ENCODE measurements at places on chromosomes 12 and 14. TPM values are rescaled to one million over a fixed set of nuclear protein-coding genes. Genes with fewer than 3 reads are reported as not detected.

C1RL gene
- 4.8 TPM for total RNA-seq

DNA sequence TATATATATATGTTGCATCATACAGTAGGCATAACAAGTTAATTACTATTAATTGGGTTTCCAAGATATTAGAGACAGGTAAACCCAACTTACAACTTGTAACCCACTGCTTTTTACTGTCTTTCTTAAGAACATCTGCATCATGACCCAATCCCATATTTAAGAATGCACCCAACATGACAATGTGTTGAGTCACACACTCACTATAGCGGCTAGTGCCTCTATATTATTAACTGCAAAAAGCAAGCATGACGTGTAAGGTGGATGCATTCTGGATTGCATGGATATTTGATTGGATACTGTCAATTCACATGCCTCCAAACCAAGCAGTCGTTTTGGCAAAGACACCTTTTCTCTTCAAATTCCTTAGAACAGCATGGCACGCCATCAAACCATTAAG, 68.2 kb downstream of the KSR2 start:
- ATAC-seq = no peak

DNA sequence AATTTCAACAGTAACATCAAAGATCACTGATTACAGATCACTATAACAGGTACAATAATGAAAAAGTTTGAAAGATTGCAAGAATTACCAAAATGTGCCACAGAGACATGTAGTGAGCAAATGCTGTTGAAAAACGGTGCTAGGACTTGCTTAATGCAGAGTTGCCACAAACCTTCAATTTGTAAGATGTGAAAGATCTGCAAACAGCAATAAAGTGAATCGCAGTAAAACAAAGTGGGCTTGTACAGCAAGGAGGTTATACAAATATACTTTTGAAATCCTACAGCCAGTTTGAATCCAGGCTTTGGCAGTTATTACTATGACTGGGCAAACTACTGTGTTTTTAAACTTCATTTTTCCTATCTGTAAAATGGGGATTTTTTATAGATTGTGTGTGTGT, 1.0 kb upstream of the PLEKHA5 start:
- no peak for ATAC-seq

BLTP3B gene
- total RNA-seq = 20.5 TPM

- ATAC-seq = no peak
Observed at GRCh38 chr14:55146425-55146824, 17.4 kb downstream of the LGALS3 start.

DNA sequence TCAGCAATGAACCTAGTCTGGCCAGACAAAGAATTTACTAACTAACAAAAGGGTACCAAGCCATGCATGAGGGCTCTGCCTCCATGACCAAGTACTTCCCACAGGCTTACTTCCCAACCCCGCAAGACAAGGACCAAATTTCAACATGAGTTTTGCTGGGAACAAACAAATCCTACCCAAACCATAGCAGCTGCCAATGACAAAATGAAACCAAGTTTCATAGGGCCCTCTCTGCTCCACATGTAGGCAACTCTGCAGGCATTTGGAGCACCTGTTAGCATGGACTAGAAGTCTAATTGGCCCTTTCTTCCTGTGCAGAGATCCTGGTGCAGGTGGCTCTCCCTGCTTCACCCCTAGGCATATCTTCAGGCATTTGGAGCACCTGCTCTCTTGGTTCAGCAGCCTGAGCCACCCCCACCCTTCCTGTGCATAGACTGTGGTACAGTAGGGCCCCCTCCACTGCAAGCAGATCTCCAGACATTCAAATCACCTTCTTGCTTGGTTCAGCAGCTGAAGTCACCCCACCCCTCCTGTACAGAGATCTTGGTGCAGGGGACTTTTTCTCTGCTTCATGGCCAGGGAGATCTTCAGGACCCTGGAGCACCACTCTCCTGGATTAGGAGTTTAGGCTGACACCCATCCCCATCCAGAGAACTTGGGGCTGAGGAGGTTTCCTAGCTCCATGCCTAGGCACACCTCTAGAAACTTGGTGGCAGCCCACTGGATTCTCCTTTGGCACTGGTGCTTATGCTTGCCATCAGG, 308.7 kb downstream of the RPAP3 start:
- no peak for ATAC-seq

DNA sequence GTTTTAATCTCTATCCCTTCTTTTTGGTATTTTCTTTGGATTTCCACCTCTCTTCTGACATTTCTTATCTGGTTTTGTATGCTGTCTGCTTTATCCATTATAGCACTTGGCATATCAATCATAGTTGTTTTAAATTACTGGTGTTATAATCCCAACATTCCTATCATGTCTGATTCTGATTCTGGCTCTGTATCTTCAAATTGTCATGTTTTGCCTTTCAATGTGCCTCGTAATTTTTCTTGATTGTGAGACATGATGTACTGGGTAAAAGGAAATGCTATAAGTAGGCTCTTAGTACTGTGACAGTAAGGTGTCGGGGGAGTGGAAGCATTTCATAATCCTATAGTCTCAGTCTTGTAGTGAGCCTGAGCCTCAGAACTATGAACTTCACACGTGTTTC, 729.3 kb upstream of the NOVA1 start:
- no peak for ATAC-seq

KRT79 gene
- total RNA-seq = not detected

DNA sequence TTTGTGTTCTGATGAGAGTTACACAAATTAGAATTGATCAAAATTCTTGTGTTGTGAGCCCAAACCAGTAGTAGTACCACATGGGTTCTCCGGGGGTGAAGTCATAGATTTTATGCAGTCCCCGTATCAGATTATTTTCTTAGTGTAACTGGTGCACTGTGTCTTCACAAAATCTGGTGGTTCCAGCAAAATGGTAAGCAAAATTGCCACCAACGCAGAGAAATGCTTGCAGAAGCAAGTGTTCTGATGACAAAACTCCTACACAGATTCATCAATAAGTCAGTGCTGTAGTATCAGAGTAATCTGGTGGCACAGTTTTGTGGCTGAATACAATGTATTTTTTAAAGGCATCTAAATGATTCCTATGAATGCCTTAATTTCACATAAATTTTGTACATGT, 1.3 kb upstream of the CACNA2D4 start:
- ATAC-seq = no peak

FIGNL2 gene
- 2.9 TPM for total RNA-seq

BICDL1 gene
- 24.6 TPM for total RNA-seq

GRCh38 chr12:42641221-42641885, 51.8 kb upstream of the PRICKLE1 start:
- ATAC-seq = no peak

- ATAC-seq = no peak
Observed at GRCh38 chr12:546265-546919, 86.7 kb downstream of the B4GALNT3 start.

GRCh38 chr12:113072136-113072535, 15.6 kb downstream of the DTX1 start:
- ATAC-seq = no peak

- no peak for ATAC-seq
Observed at GRCh38 chr14:105099778-105100177, 34.5 kb upstream of the GPR132 start.

DNA sequence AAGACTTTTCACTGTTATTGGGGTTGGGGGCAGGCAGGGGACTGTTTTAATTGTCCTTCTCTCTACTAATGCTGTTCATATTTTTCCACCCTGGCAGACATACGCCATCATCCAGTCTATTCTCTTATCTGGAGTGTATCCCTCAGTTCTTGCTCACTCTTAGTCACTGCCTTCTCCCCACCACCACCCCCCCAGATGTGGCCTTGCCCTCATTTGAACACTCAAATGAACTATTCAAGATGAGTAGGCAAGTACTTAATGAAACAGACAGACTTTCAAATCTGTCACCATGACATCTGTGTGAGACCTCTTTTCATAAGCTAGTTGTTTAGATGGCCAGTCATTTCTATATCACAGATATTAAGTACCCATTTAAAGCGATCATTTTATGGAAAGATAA, 10.1 kb downstream of the NUDT4 start:
- ATAC-seq = no peak

DNA sequence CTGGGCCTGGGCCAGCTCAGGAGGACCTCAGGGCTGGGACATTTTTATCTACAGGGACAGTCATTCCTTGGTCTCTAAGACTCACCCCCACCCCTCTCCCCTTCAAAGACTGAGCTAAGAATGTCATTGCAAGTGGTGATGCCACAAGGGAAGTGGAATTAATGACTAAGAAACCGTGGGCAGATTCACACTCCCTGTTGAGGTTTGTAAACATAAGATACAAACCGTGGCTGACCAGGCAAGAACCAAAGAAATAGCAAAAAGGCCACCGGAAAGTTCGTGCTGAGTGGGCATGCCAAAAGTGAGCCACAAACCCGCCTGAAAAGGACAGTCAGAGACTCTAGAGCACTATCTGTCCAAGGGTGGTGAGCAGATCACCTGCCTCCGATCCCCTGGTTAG, 25.7 kb downstream of the NUAK1 start:
- peak; percentile 7 for ATAC-seq

DNA sequence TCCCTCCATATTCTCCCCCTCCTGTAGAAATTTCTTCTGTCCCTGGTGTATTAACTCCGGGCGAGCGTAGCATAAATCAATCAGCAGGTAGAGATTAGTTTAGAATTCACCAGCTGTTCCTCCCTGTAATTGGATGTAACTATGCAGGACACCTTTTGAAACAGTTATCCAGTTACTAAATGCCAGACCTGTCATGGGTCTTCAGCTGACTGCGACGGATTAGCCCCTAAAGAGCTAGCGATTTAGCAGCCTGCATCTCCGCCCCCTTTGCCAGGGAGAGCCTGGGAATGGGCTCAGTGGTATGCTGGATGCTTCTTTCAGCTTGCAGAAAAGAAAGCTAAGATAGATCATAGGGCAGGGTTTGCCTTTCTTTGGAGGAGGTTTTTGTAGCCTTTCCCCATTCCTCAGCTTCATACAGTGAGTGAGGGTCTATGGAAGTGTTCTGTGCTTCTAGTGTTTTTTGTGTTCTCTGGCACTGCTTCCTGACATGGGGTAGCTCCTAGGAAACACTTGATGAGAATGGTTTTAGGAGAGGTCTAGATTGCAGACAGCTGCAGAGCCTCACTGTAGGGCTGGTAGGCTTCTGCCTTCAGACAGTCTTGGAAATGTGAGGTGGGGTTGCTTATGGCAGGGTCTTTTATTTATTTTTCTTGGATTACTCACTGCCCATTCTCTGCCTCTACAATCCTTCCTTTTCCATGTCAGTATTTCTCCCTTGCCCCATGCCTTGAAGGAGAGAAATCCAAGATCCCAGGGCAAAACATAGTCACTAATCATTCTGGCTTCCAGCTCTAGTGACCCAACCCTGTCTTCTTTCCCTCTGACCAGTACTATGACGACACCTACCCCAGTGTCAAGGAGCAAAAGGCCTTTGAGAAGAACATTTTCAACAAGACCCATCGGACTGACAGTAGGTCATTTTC, 16.7 kb downstream of the COPZ1 start:
- peak; percentile 77 for ATAC-seq

FAM161B gene
- total RNA-seq = 11.6 TPM

APOF gene
- 0.30 TPM for total RNA-seq

DNA sequence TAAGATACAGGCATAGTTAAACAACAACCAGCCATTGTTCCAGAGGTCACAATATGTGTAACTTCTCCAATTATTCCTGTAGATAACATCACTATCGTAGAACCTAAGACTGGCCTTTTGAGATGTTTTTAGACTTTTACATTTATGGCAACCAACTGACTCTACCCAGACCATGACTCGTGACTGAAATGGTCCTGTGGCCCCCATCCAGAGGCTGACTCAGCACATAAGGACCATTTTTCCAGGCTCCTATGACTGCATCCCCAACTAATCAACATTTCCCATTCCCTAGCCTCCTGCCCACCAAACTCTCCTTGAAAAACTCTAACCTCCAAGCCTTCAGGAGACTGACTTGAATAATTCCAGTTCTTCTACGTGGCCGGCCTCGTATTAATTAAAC, 52.6 kb upstream of the NID2 start:
- no peak for ATAC-seq

DNA sequence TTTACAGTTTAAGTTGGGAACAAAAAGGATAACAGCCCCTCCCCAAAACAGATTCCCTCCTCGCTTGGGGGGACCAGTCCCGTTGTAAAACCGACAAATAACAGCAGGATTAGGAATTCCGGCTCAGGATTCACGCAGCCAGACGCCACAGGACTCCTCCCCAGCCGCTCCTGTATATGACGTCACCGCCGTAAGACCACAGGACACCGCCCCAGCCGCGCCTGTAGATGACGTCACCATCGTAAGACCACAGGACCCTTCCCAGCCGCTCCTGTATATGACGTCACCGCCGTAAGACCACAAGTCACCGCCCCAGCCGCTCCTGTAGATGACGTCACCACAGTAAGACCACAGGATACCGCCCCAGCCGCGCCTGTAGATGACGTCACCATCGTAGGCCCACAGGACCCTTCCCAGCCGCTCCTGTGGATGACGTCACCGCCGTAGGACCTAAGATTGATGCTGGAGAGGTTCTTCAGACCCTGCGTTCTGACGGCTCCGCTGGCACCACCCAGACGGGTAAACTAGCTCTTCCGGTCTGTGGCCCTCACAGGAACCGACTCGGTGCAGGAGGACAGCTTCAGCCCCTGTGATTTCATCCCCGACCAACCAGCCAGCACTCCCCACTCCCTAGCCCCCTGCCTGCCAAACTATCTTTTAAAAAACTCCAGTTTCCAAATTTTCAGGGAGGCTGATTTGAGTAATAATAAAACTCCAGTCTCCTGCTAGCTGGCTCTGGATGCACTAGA, 43.9 kb upstream of the FBRSL1 start:
- peak; percentile 69 for ATAC-seq

- no peak for ATAC-seq
Observed at GRCh38 chr12:110726028-110726427, 16.7 kb downstream of the PPP1CC start.

- no peak for ATAC-seq
Observed at GRCh38 chr14:96403409-96403808, 11.5 kb downstream of the AK7 start.

GLT1D1 gene
- total RNA-seq = 0.73 TPM

E2F7 gene
- 0.71 TPM for total RNA-seq

DNA sequence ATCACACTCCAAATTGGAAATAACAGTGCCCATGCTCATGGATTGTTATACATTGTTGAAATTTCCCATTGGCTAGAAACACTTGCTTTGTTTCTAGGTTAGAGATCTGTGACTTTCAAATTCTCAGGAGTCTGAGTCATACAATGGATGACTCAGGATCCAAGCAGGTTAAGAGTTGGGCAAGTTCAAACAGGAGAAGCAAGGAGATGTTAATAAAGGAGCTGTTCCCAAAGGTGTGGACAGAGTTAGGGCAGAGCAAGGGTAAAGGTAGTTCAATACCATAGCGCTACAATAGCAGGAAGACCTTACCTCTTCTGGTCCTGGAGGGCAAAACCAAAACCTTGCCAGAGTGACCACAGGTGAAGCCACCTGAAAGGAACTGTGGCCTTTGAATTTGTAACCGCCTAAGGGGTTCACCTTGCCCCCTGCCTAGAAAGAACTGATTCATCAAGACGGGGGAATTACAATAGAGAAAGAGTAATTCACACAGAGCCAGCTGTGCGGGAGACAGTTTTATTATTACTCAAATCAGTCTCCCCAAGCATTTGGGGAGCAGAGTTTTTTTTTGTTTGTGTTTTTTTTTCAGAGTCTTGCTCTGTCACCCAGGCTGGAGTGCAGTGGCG, 4.2 kb upstream of the AMN1 start:
- ATAC-seq = no peak

TBC1D30 gene
- 18.6 TPM for total RNA-seq

GRCh38 chr12:48199774-48200221, 3.3 kb downstream of the OR10AD1 start:
- ATAC-seq = no peak

MYF6 gene
- total RNA-seq = 0.18 TPM

SLC38A4 gene
- 33.4 TPM for total RNA-seq

GRCh38 chr12:59357811-59358210, 238.0 kb upstream of the SLC16A7 start:
- ATAC-seq = no peak
